Hypothalamus (tissue), 51 donors: ENCODE measurements at places on chromosomes 7 and 10.

GRCh38 chr7:12119620-12120303, 91.3 kb upstream of the TMEM106B start:
- DNase-seq, result no peak

GRCh38 chr10:128713874-128714570, 587.8 kb upstream of the MKI67 start:
- DNase-seq, result no peak

DNA sequence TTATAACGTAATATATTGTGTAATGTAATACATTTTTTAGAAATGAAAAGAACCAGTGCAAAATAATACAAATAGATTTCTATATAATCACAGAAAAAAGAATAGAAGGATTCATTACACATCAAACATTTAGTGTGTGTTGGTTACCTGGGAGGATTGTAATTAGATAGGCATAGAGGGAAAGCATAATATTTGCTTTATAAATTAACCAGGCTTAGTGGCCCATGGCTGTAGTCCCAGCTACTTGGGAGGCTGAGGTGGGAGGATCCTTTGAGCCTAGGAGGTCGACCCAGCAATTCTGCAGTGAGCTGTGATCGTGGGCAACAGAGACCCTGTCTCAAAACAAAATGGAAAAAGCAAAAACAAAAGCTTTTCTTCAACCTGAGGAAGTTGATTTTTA, 5.0 kb upstream of the CNOT4 start:
- DNase-seq, result no peak

- no peak for DNase-seq
Observed at GRCh38 chr7:87217983-87218653, 1.4 kb downstream of the TMEM243 start.

DNA sequence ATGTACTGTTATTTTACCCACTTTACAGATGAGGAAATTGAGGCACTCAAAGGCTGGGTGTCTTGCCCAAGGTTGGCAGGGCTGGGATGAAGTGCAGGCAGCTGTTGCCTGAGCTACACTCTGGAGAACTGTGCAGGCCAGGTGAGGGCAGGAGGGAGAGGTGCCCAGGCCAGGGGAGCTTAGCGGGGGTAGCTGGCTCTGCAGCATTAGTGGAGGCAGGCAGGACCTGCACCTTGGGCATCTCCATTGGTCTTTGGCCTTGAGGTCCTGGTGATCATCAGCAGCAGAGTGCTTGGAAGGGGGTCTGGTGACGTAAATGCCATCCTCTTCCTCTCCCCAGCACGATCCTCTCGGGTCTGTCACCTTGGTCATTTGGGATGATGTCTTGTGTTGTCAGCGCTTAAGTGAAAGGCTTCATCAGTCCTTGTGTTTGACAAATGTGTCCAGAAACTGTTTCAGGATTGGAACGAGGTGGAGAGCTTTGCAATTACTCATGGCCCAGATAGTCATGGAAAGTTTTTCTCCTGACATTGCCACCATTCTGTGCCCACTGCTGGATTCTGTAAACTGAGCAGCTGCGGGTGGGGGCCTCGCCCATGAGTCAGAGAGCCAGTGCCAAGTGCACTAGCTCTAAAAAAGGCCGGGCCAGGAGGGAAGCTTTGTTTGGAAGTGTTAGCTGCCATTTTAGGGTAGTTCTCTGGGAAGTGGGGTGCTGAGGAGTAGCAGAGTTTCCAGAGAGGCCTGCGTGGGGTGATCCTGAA, 47.6 kb downstream of the TSPAN15 start:
- no peak for DNase-seq
